ENCODE measurements at places on chromosomes 4 and X.
A peak's percentile ranks its signal among the peaks of the same experiment; 100 is the strongest.

- DNase-seq: no peak
These were observed 105.8 kb upstream of the MSX1 start for GRCh38 chr4:4753643-4754042.

DNA sequence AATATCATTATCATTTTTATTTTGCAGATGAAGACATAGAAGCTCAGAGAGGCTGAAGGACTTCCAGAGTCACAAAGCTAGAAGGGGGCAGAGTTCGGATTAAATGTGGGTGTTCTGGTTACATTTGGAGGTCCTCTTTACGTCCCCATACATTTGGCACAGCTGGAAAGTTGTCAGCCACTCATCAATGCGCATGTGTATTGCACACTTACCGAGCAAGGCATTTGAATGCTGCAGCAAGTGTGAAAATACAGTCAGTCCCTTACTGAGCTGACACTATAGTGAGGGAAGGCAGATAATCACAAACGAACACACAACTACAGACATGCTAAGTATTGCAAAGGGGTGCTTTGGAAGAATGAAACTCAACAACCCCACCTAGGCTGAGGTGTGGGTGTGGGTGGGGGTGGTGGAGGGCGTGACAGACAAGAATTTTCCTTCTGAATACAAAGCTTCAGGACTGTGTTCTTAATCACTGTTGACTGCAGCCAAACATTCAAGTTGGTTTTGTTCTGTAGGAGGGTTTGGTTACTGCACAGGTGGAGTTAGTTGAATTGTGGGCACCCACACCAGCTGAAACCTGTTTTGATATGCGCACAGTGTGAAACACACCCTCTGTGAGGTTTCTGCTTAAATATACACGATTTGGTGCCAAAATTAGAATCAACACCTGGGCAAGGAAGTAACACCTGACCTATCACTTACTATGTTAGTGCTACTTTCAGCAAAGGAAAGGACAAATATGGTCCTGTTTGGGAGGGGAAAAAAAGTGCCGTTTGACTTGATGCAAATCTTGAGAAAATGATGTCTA lies 72.4 kb downstream of the COQ2 start:
- no peak for DNase-seq

DNA sequence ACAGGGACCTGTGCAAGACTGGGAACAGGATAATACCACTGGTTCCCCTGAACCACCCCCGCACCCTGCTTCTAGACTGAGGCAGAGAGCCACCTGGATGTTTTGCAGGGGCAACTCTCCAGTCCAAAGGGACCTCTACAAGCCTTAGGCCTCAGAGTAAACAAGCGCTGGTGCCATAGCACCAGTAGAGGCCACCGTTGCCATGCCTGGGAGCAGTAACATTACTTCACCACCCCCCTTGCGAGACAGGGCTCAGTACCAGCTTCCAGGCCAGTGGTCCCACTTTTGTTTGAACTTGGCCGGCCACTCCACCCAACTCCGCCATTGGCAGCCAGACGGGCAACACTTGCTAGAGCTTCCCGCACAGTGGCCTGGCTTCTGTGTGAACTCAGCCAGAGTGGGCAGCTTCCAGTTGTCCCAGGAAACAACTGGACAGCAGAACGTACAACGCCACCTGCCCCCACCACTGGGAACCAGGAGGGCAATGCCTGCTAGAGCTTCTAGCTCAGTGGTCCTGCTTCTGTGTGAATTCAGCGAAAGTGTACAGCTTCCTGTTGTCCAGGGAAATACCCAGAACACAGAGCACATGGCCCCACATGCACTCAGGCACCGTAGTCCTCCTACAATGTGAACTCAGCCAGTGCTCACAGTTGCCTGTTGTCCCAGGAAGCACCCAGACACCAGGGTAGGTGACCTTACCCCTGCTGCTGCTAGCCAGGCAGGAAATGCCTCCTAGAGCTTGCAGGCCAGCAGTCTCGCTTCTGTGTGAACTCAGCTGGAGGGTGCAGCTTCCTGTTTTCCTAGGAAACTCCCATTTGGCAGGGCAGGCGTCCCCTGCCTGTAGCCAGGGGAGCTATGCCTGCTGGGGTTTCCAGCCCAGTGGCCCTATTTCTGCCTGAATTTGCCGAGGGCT lies 39.9 kb upstream of the PCDH19 start:
- DNase-seq: no peak

GRCh38 chr4:147400721-147401120 lies 80.2 kb upstream of the EDNRA start:
- no peak for DNase-seq

- peak; percentile 34 for DNase-seq
These were observed 4.7 kb downstream of the RIPPLY1 start for GRCh38 chrX:106898462-106898861.

GRCh38 chrX:134375691-134376090 lies 84.3 kb upstream of the HPRT1 start:
- no peak for DNase-seq

DNA sequence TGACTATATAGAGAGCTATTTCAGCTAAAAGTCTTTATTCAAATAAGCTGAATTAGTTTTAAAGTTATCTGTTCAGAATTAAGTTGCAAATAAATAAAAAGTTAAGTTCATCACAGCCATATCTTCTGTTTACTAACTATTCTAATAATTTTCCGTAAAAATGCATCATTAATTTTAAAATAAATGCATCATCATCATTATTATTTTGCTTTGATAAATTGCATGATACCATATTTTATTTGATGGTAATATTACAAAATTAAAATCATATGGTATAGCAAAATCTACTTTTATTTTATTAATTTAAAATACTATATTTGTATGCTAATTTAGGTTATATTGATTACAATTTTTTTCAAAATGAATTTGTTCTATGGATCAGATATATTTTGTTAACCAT lies 357.3 kb upstream of the NDST4 start:
- DNase-seq: no peak

DNA sequence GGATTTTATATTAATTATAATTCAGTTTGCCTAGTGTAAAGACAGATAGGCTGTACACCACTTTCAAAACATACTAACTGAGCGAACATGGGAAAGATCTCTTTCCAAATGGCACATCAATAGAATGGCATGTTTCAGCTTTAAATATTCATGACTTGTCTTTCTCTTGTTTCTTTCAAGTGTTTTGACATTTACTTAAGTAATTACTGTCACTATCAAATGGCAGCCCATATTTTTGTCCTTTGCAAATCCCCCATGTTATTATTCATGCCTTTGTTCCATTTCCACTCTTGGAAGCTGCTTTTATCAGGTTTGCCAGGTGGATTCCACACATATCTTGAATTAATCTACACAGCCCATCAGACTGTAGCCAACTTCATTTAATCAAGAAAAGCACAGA lies 89.2 kb upstream of the GLRA2 start:
- no peak for DNase-seq

GRCh38 chr4:110184791-110185155 lies 13.6 kb downstream of the ELOVL6 start:
- DNase-seq: no peak

GRCh38 chr4:119664168-119664907 lies 35.7 kb upstream of the PDE5A start:
- DNase-seq: no peak

DNA sequence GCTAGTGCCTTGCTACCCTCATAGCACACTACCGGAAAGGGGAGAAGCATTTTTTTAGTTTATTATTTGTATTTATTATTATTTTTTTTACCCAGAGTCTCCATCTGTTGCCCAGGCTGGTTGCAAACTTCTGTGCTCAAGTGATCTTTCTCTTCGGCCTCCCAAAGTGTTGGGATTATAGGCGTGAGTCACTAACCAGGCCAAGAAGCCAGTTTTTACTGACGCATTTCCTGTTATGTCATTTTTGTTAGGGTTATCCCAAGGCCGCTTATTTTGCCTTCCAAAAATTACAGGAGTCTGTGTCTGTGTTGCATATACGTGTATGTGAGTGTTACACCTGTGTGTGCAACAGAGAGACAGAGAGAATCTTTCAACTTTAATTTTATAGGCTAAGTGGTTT lies 404.5 kb downstream of the GBA3 start:
- DNase-seq: no peak

- DNase-seq: peak; percentile 53
These were observed 22.9 kb downstream of the ATP5ME start for GRCh38 chr4:650951-651883.

DNA sequence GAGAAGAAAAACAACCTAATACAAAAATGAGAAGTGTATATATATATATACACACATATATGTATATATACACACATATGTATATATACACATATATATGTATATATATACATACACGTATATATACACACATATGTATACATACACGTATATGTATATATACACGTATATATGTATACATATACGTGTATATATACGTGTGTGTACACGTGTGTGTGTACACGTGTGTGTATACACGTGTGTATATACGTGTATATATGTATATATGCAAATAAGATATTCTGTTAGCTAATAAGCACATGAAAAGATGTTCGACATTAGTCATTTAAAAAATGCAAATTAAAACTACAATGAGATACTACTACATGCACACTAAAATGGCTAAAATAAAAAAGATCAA lies 92.7 kb upstream of the MAGEA10 start:
- DNase-seq: no peak

GRCh38 chrX:99095965-99096635 lies 1314.0 kb downstream of the PCDH19 start:
- no peak for DNase-seq

GRCh38 chrX:13893826-13894225 lies 76.9 kb upstream of the GPM6B start:
- no peak for DNase-seq

- no peak for DNase-seq
These were observed 209.9 kb downstream of the IQCM start for GRCh38 chr4:149605601-149606378.

DNA sequence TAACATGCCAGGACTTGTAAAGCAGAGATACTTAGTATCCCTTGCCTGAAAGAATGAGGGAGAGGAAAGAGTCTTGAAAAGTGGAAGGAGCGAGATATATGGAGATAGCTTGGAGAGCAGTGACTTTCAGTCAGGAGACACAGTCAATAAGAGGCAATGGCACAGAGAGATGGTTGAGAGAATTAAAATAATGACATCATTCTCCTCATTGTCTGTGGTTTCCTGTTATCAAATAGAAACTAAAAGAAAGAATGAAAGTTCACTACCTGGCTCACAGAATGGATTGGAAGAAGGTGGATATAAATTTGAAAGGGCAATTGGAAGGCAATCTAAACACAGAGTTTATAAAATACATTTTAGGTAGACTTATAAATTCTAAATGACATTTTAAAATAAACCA lies 760.2 kb upstream of the AADAT start:
- DNase-seq: no peak

- no peak for DNase-seq
These were observed 118.8 kb upstream of the CBR4 start for GRCh38 chr4:169128902-169129301.

GRCh38 chrX:129449148-129449547 lies 74.1 kb downstream of the SMARCA1 start:
- DNase-seq: no peak

DNA sequence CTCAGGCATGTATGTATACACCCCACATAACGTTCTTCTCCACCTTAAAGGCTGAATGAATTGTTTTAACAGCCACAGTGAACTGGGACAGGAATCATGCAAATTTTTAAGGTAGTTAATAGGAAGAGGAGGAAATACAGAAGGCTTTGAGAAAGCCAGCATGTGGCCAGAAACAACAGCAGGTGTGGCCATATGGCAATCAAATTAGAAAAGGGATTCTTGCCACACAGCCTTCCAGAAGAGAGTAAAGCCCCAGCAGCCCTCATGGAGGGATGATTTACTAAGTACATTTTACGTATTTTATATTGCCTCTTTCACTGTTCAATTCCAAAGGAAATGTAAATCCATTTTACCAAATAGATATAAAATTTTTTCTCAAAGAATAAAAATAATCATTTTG lies 792.2 kb downstream of the ADGRL3 start:
- peak; percentile 86 for DNase-seq

- DNase-seq: no peak
These were observed 16.9 kb upstream of the SEPSECS start for GRCh38 chr4:25177147-25177546.

- DNase-seq: no peak
These were observed 652 bp downstream of the SRPX start for GRCh38 chrX:38220024-38220414.

DNA sequence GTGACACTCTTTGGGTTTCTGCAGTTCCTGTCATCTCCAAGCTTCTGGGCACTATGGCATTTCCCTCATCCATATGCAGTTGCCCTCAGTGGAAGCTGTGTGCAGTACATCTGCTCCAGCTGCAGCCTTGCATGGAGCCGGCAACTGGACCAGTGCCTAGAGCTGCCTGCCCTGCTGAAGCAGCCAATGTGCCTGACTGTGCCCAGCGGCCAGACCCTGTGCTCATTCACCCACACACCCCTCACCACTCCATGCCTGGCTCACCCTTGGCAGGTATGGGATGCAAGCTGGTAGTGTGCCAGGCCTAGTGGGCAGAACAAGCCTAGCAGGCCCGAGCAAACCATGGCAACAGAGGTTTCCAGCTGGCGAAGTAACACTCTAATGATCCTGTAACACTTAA lies 370.8 kb downstream of the FSTL5 start:
- no peak for DNase-seq

GRCh38 chr4:144591401-144591800 lies 54.6 kb upstream of the HHIP start:
- DNase-seq: no peak

DNA sequence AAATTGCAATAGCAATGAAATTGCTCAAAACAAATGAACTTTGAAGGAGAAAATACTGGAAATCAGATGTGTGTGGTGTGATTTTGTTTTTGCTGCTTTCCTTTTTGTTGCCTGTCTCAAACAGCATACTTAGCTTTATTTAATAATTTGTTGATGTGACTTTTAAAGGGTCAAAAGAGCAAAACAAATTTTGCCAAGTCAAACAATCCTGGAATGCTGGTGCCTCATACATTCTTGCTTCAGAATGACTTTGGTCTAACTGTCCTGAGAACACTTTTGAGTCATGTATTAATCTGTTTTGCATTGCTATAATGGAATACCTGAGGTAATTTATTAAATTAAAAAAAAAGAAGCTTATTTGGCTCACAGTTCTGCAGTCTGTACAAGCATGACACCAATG lies 3.4 kb downstream of the PF4V1 start:
- no peak for DNase-seq

DNA sequence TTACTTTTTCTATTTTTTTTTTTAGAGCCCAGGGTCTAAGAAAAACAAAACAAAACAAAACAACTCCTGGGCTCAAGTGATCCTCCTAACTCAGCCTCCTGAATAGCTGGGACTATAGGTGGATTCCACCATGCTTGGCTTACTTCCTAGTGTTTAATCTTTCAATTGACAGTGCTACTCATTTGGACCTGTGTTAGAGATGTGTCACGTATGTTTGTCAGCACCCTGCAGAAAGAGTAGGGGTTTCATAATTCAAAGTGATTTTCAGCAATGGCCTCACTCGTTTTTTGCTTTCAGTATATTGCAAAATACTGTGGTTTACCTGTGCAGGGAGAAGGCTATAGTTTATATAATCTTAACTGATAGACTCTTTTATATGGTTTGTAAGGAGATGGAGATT lies 71.6 kb upstream of the TEX13D start:
- no peak for DNase-seq

GRCh38 chr4:61841714-61842113 lies 641.6 kb downstream of the ADGRL3 start:
- DNase-seq: no peak

GRCh38 chr4:152074573-152074972 lies 313.8 kb upstream of the GATB start:
- no peak for DNase-seq
